ENCODE measurements at places on chromosomes 4 and X. TPM values are rescaled to one million over a fixed set of nuclear protein-coding genes. Genes with fewer than 3 reads are reported as not detected.

The DMRTC1 gene
- not detected for total RNA-seq

The MTNR1A gene
- total RNA-seq, result not detected

The SEC31A gene
- 130 TPM for total RNA-seq

DNA sequence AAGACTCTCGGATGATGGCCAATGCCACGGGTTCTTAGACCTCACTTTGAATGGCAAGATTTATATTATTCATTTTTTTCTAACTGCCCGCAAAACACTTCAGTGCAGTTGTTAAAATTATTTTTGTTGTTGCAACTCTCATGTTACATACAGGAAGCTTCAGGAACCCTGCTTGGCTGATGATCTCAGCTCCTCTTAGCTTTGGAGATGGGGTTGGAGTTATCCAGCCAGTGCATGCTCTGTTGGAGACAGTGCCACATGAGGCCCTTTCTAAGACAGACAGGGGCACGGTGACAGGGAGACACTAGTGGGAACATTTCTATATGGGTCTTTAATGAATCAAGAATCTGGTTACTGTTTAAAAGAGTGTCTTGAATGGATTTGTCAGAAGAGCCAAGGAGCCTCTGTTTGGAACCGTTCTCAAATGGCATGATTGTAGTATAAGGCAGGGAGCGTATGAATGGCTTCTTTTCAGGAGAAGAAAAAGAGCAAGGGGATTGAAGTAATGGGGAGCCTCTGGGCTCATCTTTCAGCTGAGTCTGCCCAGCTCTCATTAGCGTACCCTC is 61.9 kb upstream of the ENPP6 start:
- DNase-seq, result no peak

DNA sequence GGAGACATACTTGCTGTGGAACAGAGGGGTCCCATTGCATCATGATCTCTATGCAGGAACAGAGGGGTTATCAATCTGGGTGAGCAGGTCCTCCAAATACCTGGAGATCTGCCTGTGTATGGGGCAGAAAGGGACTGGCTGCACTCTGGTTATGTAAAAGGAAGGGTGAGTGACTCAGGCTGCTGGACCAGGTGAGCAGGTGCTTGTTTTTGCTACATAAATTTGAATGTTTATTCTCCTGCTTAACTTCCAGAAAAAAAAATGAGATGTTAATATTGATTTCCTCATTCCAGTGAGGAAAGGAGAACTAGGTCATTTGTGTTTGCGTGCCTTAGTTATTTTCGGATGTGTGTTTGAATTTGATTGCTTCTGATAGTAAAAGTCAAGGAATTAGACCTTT is 225.8 kb upstream of the TRAM1L1 start:
- DNase-seq, result no peak

Data from right cardiac atrium (tissue), 5 donors.